ENCODE measurements at places on chromosomes 11 and 22.

DNA sequence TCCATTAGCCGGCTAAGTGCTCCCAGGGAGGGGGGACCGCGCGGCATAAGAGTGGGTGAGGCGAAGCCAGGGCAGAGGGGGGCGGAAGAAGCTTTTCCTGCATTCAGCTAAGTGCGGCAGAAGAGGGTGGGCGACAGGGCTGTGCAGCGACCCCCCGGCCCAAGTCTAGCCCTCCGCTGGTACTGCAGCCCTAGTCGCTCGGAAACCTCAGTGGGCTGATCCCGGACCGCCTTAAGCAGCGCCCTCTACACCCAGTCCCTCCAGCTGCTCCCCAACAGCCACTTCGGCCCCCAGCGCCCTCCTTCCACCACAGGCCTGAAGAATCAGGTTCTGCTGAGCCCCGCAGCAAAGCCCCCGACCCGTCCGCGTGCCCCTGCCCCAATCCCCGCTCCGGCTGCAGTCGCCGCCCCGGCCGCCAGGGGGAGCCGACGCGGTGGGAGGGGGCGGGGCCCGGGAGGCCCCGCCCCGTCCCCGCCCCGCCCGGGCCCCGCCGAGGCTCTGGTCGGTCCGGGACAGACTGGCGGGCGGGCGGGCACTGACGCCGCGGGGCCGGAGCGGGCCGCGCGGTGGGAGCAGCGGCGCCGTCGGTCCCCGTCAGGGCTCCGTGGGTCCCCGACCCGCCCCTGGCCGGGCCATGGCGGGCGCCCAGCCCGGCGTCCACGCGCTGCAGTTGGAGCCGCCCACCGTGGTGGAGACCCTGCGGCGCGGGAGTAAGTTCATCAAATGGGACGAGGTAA is at the start of gene PLCB3:
PLCB3 (plus strand) TSS at position 515 of the 737 bp plus-strand sequence; CDS start at position 635, 120 bp downstream.
- no peak for DNase-seq

GRCh38 chr22:47020166-47020565 is 257.7 kb downstream of the TBC1D22A start:
- no peak for DNase-seq

DNA sequence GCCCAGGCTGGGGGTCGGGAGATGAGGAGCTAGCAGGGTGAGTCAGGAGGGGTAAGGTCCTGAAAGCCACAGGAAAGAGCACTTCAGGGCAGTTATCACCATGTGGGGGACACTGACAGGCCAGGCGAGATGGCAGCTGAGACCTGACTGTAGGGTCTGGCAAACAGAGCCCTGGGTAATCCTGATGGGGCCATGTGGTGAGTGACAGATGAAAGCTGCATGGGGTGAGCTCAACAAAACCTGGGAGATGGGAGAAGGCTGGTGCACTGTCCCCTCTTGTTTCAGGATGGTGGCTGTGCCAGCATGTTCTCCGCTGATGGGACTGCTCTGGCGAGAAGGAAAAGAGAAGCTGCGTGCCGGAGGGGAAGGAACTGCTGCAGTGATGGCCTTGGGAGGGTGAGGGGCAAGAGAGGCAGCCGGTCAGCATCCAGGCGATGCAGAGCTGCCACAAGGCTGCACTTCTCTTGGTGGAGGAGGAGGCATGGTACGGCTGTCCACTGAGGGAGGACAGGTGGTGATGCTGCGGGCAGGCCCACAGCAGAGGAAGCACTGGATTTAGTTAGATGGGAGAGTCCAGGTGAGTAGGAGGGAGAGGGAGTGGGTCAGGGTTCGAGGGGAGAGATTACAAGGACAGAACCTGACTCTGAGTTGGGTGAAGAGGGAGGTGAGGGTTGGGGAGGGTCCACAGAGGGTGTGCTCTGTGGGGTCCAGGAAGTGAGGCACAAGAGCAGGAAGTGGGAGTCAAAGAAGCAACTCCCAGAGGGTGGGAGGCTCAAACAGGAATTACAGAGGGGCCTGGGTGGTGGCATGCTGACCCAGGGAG is 3.8 kb downstream of the TOP3B start:
- no peak for DNase-seq

GRCh38 chr11:64791781-64792291 is 11.2 kb downstream of the MAP4K2 start:
- DNase-seq, result no peak

GRCh38 chr11:4072668-4073285 is 21.8 kb upstream of the RRM1 start:
- peak; percentile 74 for DNase-seq

- DNase-seq, result no peak
Observed at GRCh38 chr22:50218153-50218995, 17.6 kb downstream of the SELENOO start.

DNA sequence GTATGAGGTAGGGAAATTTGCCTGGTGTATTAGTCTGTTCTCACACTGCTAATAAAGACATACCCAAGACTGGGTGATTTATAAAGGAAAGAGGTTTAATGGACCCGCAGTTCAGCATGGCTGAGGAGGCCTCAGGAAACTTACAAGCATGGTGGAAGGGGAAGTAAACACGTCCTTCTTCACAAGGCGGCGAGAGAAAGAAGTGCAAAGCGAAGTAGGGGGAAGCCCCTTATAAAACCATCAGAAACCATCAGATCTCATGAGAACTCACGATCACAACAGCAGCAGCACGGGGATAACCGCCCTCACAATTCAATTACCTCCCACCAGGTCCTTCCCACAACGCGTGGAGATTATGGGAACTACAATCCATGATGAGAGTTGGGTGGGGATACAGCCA is 12.0 kb upstream of the RFPL2 start:
- DNase-seq, result no peak

- DNase-seq, result peak; percentile 82
Observed at GRCh38 chr22:37849089-37849751, at the start of gene EIF3L. EIF3L (plus strand) TSS chr22:37849419; CDS start chr22:37849450, 31 bp downstream.

DNA sequence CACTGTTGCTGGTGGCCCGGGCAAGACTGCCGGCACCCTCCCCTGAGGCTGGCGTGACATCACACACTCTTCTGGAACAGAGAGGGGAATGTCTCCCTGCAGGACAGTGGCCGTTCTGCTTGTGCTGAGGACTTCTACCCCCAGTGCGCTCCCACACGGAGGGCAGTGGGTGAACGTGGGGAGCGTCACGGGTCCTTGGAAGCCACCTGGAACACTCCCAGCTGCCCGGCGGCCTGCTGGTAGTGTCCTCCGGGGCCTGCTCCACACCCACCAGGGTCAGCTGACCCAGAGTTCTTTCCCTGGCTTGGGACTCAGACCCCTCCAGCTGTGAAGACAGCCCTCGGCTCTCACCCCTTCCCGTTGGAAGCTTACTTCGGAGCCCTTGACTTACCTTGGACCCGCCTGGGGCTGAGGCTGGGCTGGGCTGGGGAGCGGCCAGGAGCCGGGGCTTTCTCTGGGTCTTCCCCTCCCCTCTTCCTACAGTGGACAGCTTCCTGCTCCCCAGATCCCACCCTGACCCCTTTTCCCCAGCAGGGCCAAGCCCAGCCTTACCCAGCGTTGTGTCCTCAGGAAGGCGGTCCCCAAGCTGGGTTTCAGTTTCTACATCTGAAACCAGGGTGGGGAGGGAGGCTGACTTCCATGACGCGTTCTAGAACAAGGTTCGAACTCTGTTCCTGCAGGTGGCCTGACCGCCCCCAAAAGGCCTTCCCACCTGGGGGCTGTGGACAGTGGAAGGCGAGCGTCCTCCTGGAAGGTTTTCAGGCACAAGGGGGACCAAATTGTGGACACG is 14.8 kb upstream of the GAL start:
- DNase-seq, result no peak

GRCh38 chr11:132206993-132207392 is 836.6 kb downstream of the NTM start:
- no peak for DNase-seq

- no peak for DNase-seq
Observed at GRCh38 chr11:120089036-120090001, 48.6 kb downstream of the TRIM29 start.

- no peak for DNase-seq
Observed at GRCh38 chr11:21411104-21411503, 741.7 kb downstream of the NELL1 start.

DNA sequence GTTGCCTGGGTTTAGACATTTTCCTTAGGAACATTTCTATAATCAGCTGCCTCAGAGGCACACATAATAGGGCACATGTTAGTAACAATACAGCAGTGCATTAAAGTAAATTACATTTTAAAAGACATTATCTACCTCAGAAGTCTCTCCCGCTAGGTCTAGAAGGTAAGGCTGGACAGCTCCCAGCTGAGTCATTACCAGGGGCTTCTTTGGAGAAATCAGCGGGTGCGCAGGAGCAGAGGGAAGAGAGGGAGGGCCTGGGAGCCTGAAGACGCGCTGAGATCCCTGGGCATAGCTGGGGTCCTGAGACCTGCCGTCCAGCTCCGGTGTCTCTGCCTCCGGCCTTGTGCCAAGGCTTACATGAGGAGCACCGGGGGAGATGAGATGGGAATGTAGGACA is 67.7 kb downstream of the TMPRSS5 start:
- no peak for DNase-seq

DNA sequence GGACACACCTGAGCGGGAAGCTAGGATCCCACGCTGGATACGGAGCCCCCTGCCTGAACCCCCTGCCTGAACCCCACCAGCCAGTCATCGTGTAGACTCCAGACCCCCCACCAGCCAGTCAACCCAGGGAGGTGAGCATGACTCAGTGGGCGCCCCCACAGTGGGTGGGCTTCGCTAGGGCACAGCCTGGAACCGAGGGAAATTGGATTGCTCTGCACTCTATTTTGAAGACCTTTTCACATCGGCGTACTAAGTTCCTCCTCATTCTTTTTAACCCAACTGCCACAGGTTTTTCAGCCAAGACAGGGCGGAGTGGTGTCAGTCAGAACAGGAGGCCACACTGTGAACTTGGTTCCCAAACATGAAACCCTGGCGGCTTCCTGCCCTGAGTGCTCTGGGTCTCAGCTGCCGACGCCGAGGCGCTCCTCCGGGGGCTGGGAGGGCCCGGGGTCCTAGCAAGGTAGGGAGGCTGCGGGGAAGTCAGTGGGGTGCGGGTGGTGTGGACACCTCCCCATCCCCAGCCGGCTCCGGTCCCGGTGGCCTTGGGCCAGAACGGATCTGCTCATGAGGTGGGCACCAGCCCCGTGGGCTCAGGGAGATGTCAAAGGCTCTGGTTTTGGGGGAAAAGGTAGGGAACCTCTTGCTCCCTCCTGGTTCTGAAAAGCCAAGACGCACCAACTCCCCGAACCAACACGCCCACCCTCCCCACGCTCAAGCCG is 57.0 kb downstream of the BRD1 start:
- DNase-seq, result no peak

- DNase-seq, result no peak
Observed at GRCh38 chr11:36156817-36157519, 132.3 kb downstream of the COMMD9 start.

- DNase-seq, result no peak
Observed at GRCh38 chr11:9065607-9066432, 25.6 kb downstream of the SCUBE2 start.

- peak; percentile 27 for DNase-seq
Observed at GRCh38 chr22:36986242-36986821, 32.9 kb downstream of the TST start.

DNA sequence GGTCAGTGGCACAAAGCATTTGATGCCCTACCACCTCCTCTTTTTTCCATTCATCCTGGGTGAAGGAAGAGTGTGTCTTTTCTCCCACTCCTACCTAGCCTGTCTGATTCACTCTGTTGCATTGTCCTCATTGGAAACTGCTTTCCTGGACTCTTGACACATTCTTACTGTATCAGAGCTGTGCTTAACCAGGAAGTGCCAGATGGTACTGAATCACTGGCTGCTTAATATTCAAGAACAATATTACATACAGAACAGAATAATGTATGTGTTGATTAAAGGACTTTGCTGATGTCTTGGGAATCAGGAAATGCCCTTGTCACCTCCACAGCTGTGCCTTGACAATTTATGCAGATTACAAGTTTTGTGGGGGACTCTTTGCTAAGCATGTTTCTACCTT is 44.4 kb downstream of the SVIP start:
- DNase-seq, result no peak

DNA sequence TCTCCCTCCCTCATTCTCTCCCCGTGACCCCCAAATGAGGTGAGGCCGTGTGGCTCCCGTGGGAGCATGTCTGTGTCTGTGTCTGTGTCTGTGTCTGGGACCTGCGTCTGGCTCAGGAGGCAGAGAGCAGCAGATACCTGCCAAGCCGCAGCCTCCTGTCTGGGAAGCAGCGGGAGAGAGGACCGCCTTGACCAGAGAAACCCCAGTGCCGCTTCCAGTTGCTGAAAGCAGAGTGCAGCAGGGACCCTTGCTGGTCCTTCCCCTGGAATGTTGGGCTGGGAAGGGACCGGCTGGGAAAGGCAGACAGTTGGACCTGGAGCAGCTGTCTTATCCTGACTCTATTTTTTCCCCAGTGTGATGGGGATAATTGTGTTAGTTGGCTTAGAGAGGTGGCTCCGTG is 525 bp downstream of the CSDC2 start:
- DNase-seq, result peak; percentile 5
